ENCODE measurements at places on chromosomes 2 and 18.

DNA sequence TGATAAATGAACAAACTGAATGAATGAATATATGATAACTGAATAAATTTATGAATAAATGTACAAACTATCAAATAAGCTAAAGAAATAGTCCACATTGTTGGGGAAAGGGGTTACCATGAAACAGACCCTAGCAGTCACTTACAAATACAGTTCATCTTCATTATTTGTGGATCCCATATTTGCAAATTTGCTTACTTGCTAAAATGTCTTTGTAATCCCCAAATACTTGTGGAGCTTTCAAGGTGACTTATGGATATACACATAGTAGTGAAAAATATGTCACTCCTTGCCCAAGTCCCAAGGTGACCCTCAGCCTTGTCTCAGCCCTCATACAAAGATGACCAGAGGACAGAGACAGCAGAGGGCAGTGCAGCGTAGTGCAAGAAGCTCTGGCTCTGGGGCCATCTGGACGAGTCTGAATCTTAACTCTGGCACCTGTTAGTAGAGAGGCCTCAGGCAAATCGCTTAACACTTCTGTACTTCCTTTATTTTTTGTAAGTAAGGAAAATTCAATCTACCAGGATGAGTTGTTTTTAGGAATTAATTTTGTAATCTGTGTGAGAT is 3.1 kb downstream of the PAIP2B start:
- no peak for DNase-seq

- no peak for DNase-seq
These were observed 13.4 kb upstream of the LAPTM4A start for GRCh38 chr2:20064841-20065240.

DNA sequence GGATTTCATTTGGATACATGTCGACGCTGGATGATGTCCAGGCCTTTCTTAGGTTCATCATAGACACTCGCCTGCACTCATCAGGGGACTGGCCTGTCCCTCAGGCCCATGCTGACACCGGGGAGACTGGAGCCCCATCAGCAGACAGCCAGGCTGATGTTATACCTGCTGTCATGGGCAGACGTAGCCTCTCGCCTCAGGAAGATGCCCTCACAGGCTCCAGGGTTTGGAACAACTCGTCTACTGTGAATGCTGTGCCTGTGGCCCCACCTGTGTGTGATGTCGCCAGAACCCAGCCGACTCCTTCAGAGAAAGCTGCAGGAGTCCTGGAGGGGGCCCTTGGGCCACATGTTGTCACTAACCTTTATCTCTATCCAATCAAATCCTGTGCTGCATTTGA is 28.3 kb downstream of the MOCOS start:
- DNase-seq, result no peak

DNA sequence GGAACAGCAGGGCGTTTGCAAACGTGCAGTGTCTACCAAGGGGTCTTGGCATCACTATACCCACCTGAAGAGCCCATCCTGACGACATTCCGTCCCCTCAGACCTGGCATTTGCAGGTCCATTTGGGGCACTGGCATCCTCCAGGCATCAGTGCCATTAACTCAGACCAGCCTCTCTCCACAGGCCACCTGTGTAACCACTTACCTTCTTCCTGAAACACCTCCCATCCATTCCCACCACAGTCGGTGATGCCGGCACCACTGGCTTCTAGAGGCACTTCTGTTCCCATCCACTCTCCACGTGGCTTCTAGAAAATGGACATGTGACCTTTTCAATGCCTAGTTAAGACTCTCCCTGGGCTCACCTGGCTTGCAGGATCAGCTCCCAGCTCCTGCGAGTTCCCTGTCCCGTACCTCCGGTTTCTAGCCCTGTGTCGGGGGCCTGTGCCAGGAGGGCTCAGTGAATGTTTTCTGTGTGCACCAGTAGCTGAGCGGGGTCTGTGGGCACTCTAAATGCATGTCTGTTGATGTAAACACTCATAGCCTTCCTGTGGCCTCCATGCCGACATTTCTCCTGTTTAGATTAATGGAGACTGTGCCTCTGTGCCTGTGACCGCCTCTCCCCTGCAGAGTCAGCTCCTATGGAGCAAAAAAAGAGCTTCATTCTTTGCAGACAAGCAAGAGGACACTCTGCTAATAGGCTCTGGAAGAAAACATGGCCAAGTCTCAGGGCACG is 458.0 kb upstream of the HS6ST1 start:
- no peak for DNase-seq

DNA sequence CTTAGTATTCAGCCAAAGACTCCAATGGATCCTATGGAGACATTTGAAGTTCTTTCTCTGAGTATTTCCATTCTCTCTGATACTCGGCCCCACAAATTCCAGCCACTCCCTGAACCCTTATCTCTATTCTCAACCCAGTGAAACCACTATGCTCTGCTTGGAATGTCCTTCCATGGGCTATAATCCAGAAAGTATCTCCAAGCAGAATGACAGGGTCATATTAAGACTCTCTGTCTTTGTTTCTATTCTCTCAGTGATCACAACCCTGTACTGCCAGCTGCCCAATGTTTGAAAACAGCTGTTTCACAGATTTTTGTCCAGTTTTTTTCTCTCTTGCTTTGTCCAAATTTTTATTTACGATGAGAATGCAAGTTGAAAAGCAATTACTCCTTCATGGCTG is 21.9 kb downstream of the CHMP3 start:
- DNase-seq, result no peak

DNA sequence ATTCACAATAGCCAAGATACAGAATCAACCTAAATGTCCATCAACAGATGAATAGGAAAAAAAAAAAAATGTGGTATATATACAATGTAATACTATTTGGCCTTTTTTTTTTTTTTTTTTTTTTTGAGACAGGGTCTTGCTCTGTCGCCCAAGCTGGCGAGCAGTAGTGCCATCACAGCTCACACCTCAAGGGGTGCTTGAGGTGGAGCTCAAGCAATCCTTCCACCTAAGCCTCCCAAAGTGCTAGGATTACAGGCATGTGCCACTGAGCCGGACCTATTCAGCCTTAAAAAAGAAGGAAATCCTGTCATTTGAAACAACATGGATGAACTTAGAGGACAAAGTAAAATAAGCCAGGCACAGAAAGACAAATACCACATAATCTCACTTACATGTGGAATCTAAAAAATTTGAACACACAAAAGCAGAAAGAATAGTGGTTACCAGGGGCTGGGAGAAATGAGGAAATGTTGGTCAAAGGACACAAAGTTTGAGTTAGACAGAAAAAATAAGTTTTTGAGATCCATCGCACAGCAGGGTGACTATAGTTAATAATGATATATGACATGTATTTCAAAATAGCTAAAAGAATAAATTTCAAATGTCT is 26.0 kb downstream of the TLK1 start:
- DNase-seq, result no peak

- DNase-seq, result no peak
These were observed 49.8 kb upstream of the LGALSL start for GRCh38 chr2:64404002-64404731.

- no peak for DNase-seq
These were observed 22.4 kb upstream of the FEZ2 start for GRCh38 chr2:36620321-36620720.

- DNase-seq, result no peak
These were observed 172.2 kb upstream of the HAAO start for GRCh38 chr2:42964439-42965083.

DNA sequence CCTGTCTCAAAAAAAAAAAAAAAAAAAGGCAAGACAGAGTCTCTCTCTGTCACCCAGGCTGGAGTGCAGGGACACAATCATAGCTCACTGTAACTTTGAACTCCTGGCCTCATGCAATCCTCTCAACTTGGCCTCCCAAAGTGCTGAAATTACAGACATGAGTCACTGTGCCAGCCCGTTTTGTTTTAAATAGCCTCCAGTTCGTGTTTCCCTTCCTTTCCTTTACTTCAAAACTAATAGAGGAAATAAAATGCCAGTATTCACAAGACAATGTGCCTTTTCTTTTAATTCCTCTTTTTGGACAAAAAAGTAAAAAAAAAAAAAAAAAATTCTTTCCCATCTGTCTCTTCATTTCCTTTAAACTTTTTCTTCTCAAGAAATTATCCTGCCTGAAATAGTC is 54.5 kb upstream of the ACMSD start:
- DNase-seq, result no peak

DNA sequence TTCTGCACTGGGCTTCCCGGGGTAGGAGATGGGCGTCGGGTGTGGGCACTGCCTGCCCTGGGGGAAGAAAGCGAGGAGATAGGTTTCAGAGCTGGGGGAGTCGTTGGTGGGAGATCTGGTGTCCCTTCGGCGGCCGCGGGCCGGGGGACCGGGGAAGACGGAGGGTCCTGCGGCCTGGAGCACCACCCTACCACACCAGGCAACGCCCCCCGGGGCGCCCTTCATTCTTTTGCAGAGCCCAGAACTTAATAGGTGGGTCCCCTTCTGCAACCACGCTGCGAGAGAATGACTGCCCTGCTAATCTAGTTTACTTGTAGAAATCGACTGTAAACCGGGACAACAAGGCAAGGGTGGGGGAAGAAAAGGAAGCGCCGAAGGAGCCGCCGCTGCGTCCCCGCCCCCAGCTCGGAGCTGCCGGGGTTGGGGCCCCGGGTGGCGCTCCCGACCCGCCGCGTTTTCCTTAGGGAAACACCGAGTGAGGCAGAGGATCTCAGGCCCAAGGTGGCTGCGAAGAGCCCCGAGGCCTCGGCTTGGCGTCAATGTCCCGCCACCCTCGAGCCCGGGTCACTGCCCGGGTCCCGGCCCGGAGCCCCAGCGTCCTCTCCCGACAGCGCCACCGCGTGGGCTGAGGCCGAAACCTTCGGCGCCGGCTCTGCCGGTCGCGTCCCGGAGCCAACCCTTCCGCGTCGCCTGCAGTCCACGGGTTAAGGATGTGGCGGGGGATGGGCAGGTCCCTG is 5.4 kb upstream of the SATB2 start:
- DNase-seq, result peak; percentile 67

- no peak for DNase-seq
These were observed 105.8 kb downstream of the ARHGAP28 start for GRCh38 chr18:6835345-6835744.

GRCh38 chr18:3653263-3653850 is 203.4 kb downstream of the TGIF1 start:
- DNase-seq, result no peak

- DNase-seq, result no peak
These were observed 1.3 kb downstream of the MAPRE2 start for GRCh38 chr18:35042389-35043071.

GRCh38 chr2:26059542-26059941 is 25.7 kb downstream of the RAB10 start:
- no peak for DNase-seq

DNA sequence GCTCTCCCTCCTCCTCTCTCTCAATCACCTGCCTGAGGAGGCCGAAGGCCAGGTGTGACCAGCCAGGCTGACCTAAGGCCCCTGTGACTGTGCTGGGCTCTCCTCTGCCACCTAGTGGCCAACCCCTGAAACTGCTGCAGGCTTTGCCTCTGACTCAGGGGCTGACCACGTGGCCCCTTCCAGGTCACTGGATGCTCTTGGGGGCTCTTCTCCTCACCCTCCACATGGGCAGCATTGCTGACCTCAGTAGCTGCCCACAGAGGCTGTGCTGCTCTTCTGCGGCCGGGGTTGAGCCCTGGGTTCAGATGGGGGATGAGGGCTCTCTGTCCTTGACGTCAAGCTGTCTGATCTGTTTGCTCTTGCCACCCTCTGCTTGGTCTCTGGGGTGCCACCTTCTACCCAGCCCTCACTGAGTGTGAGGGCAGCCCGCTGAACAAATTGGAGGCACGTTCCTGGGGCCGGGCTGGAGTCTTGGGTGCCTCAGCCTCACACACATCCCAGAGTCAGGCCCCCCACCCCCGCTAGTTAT is 122.7 kb downstream of the TWIST2 start:
- DNase-seq, result peak; percentile 48

DNA sequence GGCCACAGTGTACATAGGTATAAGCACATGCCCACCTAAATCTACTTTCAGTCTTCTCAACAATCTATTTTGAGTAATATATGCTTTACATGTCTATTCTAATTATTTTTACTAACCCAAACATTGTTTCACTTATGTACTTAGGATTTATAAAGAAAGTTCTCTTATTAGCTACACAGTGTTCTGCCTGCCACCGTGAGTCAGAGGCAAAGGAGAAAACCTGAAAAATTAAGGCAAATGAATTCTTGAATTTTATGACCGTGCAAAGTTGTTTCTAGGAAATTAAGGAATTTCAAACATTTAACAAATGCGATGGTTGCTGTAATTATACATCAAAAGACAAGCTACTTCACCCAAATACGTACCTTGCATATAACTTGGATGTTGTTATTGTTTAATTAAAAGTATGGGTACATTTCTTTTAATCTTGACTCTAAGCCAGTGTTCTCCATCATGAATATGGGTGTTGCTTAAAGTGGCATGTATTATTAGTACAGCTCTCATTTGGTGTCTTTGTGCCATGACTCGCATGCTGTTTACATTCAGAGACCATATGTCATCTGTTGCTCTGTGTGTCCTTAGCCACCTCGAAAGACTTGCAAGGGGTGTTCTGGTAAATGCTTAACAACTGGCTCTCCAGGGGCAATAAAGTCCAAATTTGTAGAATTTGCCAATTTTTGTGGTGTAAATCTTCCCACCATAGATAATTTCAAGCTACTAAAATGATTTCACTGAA is 154.3 kb upstream of the FN1 start:
- DNase-seq, result no peak

GRCh38 chr18:80229363-80229762 is 18.0 kb downstream of the PARD6G start:
- no peak for DNase-seq

DNA sequence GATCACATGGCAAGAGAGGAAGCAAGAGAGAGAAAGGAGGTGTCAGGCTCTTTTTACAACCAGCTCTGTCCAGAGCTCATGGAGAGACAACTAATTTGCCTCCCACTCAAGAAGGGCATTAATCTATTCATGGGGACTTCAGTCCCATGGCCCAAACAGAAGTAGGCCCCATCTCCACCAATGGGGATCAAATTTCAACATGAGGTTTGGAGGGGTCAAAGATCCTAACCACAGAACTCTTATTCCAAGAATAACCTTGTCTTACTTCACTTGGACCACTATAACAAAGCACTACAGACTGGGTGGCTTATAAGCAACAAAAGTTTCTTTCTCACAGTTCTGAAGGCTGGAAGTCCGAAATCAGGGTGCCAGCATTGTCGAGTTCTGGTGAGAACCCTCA is 31.8 kb downstream of the GRB14 start:
- DNase-seq, result no peak

- no peak for DNase-seq
These were observed 651.3 kb downstream of the DCDC2C start for GRCh38 chr2:4354678-4355077.

DNA sequence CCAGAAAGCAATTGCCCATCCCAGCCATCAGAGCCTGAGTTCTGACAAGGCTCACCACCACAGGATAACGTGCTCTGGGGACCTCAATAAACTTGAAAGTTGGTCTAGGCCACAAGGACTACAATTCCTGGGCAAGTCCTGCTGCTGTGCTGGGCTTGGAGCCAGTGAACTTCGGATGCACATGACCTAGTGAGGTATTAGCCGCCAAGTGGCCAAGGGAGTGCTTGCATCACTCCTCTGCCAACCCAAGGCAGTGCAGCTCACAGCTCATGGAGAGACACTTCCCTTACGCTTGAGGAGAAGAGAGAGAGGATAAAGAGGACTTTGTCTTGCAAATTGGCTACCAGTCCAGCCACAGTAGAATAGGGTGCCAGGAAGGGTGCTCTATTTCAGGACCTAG is 219.6 kb downstream of the MBD2 start:
- DNase-seq, result no peak

- no peak for DNase-seq
These were observed 11.9 kb upstream of the DNAH7 start for GRCh38 chr2:196080526-196080925.

- no peak for DNase-seq
These were observed 104.2 kb upstream of the RND3 start for GRCh38 chr2:150591496-150592285.

GRCh38 chr2:144583741-144584453 is 64.0 kb upstream of the ZEB2 start:
- no peak for DNase-seq

Data from stimulated activated CD4-positive, alpha-beta T cell treated with anti-CD3 and anti-CD28 coated beads, Interleukin-2, amount 100 ng/mL, for 48 hours (primary cell).